Heart left ventricle (tissue), 16 donors: ENCODE measurements at places on chromosomes 2 and 18. TPM values are rescaled to one million over a fixed set of nuclear protein-coding genes. Genes with fewer than 3 reads are reported as not detected.

- no peak overlapping the region for H3K27ac ChIP-seq
- no peaks in the 10 kb centered on the region for H3K27me3 ChIP-seq
- no peaks in the 10 kb centered on the region for H3K36me3 ChIP-seq
- no peak overlapping the region for H3K4me3 ChIP-seq
Observed at GRCh38 chr2:226114436-226114835, 685.2 kb downstream of the IRS1 start.

- no peaks in the 10 kb centered on the region for H3K27me3 ChIP-seq
- no peaks in the 10 kb centered on the region for H3K4me1 ChIP-seq
- H3K4me3 ChIP-seq = no peak overlapping the region
- H3K27ac ChIP-seq = peak overlapping the region; percentile 22
Observed at GRCh38 chr2:3449086-3449485, 69.6 kb downstream of the TRAPPC12 start.

DNA sequence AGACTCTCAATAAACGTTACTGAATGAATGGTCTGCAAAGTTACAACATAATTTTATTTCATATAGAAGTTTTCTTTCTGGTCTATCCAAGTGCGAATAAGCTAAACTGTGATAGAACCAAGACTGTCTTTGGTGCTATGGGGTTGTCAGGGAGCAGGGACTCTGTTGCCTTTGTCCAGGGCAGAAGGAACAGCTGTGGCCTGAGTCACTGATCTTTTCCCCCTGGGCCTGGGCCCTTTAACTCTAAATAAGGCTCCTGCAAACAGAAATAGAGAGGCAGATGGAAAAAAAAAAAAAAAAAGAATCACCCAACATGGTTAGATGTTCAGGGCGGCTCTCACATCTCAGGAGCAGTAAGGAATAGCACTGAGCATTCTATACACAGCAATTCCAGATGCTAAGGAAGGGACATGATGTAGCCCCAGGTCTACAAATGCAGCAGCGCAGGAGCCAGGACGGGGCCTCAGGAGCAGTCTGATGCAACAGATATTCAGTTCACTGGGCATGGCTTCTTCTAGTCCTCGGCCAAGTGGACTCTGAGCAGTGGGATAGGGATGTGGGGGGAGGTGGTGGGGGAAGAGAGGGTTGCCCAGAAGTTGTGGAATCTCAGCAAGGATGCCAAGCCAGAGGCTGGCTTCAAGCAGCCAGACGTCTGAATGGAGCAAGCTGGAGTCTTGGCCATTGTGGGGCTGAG lies 247.1 kb upstream of the SIX2 start:
- no peak overlapping the region for H3K4me3 ChIP-seq
- no peaks in the 10 kb centered on the region for H3K4me1 ChIP-seq
- no peak for DNase-seq
- no peak overlapping the region for H3K27ac ChIP-seq

GRCh38 chr2:182971820-182972547 lies 66.3 kb downstream of the NCKAP1 start:
- no peaks in the 10 kb centered on the region for H3K27me3 ChIP-seq
- H3K4me3 ChIP-seq = no peak overlapping the region
- DNase-seq = no peak
- H3K27ac ChIP-seq = no peak overlapping the region

DNA sequence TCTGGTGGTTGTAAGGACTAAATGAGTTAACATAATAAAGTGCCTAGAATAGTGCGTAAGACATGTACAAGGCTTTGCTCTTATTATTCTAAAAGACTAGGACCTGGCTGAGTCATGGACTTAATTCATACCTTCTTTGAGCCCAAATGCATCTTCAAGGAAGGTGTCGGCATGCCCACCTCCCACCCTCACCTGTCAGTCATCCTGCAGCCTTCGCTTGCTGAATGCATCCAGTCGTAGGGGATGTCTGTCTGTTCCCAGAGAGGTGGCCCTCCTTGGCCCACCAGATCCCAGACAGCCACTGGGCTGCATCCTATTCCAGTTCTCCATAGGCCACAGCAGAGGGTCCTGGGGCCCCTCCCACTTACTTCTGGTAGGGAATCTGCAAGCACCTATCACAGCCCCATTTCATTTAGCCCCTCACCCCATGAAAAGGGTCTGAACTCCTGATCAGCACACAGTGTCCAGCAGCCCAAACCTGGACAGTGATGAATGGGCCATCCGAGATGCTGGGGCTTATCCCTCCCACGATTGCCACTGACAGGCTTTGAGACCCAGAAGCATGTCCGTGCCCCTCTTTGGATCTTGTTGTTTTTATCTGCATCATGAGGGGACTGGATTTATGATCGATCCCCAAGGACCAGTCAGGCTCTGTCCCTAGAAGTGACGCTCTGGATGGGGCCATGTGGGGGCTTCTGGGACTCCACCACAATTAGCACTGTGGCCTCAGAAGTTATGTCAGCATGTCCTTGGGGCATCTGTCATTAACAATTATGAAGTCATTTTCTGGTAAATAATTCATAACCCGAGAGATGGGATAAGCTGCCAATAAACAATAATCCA lies 101.1 kb downstream of the KLHL29 start:
- DNase-seq = no peak
- peaks cover 3% of the 10 kb centered on the region for H3K4me1 ChIP-seq
- H3K27ac ChIP-seq = no peak overlapping the region
- no peaks in the 10 kb centered on the region for H3K36me3 ChIP-seq
- no peak overlapping the region for H3K4me3 ChIP-seq

Gene KCNJ3
- 0.37 TPM for total RNA-seq

Gene TDRD15
- not detected for total RNA-seq
